ENCODE measurements at places on chromosomes 1 and 21. TPM values are rescaled to one million over a fixed set of nuclear protein-coding genes. Genes with fewer than 3 reads are reported as not detected.

Gene NID1
- 64.6 TPM for total RNA-seq

Gene OR6K3
- total RNA-seq = not detected

Gene FCGR3A
- not detected for total RNA-seq

Gene TNFRSF8
- total RNA-seq = not detected

Gene DENND4B
- total RNA-seq = 106 TPM

Gene LRRIQ3
- total RNA-seq = not detected

Gene LMNA
- total RNA-seq = 216 TPM

Gene TOMM20
- total RNA-seq = 44.3 TPM

Gene STYXL2
- total RNA-seq = not detected

Gene IRF6
- total RNA-seq = 66.4 TPM

Gene CASZ1
- total RNA-seq = 117 TPM

Gene C1orf94
- total RNA-seq = not detected

Gene CLCA1
- 87.5 TPM for total RNA-seq

Gene NEK2
- total RNA-seq = 1.7 TPM

Gene RPF1
- total RNA-seq = 20.8 TPM

Gene CNR2
- total RNA-seq = not detected

Gene DYRK3
- total RNA-seq = 3.3 TPM

Gene CSMD2
- 0.83 TPM for total RNA-seq

Gene S100A13
- total RNA-seq = 54.1 TPM

Gene EXOSC10
- total RNA-seq = 152 TPM

Measured in Peyer's patch (tissue), 4 donors.